ENCODE measurements at places on chromosomes 2 and 18.

GRCh38 chr18:5620289-5620688 is 76.5 kb upstream of the EPB41L3 start:
- no peak for DNase-seq

DNA sequence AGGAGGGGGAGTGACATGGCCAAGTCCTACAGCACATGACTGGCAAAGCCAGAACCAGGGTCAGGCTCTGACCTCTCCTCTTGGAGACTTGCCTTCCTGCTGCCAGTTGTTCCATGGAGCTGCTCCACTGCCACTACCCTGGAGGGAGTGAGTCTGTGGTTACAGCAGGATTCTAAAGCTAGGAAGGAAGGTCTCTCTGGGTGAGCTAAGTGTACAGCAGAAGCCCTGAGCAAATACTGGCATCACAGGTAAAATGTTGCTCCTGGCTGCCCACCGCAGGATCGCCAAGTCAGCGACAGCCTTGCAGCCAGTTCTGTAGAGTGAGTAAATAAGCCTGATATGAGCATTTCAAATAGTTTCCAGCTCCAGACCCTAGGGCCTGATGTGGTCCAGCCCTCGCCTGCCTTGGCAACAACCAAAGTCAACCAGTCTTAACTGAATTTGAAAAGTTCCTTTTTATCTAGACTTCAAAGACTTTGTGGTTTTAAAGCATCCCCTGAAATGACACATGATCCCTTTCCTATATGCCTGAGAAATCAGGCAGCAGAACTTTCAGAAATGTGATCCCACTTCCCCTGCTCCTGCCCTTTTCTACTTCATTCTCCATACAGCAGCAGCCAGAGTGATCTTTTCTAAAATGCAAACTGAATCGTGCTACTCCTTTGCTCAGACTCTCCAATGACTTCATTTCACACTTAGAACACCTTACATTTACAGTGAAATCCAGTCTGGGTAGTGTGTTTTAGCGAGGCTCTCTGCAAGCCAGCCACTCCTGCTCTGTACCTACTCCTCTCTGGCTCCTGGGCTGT is 114.3 kb downstream of the MGAT5 start:
- DNase-seq, result peak; percentile 33

DNA sequence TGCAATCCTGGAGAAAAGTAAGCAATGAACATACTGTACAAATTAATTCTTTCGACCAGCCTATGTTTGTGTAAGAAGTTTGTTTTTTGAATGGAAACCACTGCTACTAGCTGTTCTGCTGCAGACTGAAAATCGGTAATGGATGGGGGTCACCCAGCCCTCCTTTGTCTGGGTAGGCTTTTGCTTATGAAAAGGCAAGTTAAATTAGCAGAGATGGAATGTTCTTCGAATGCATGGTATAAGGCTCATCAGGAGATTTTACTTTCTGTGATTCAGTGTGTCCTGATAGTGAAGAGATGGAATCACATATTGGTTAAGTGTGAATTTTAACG is 53.8 kb downstream of the EEF1B2 start:
- no peak for DNase-seq

DNA sequence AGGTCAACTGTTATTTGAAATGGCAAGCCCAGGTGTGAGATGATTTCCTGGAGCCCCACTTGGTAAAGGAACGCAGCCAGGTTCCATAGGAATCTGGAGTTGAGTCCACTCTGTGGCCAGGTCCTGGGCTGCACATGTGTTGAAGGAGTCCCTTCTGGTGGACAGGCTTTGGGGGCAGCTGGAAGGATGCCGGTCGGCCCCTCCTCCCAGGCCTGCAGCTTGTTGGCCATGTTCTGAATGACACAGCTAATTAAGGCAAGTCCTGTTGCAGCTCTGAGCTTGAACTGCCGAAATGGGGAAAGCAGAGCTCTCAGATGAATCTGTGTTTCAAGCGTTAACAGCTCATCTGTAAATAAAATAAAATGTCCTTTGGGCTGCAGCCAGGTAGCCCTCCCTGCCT is 23.8 kb downstream of the EN1 start:
- DNase-seq, result no peak

GRCh38 chr18:22988208-22988607 is 55.1 kb downstream of the RBBP8 start:
- no peak for DNase-seq

GRCh38 chr18:1968801-1969498 is 602.4 kb downstream of the METTL4 start:
- no peak for DNase-seq

DNA sequence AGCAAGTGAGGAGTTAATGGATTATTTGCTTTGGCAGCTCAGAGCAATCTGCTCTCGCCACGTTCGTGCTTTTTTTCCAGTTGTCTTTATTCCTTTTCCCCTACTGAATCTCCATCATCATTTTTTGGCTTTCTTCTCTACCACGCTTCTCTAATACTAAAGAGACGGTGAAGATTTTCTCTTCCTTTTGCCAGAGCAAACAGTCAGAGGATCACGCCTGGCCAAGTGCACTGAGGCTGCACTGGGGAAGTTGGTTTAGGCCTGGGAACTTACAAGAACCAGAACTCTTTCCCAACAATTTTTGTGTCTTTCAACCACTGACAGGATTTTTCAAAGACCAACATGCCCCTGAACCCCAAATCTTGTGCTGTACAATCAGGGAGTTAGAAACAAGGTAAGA is 172.3 kb downstream of the PID1 start:
- no peak for DNase-seq

DNA sequence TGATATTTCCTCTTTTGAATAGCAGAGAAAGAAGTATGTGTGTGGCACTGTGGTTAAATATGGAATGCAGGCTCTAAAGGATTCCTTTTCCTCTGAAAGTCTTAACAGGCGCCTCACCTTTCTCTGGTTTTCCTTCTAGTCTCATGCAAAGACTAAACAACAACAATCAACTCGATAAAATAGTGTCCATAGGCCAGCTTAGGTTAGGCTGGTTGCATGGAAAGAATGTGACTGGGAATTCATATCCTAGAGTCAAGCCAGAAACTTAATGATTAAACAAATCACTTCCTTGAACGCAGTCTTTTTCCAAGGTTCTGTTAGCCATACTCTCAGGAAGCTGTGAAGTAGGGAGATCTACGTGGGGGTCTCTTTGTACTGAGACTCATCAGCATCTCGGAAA is 800.8 kb upstream of the ID2 start:
- DNase-seq, result no peak

GRCh38 chr2:145399131-145399530 is 879.2 kb upstream of the ZEB2 start:
- no peak for DNase-seq

DNA sequence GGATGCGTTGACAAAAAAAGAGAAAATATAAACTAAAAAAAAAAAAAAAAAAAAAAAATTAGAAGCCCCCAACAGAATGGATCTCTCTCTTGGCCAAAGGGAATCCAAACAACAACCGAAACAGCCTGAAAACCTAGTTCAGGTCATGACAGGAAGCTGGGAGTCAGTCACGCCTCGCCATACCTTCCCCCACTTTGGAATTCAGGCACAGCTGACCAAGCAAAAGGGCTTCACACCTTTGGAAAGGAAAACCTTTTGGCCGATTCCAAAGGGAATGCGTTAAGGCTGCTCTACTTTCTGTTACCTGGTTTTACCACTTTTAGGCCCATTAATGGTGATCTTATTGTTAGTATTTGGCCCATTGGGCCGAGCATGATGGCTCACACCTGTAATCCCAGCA is 17.9 kb upstream of the RMC1 start:
- DNase-seq, result no peak

DNA sequence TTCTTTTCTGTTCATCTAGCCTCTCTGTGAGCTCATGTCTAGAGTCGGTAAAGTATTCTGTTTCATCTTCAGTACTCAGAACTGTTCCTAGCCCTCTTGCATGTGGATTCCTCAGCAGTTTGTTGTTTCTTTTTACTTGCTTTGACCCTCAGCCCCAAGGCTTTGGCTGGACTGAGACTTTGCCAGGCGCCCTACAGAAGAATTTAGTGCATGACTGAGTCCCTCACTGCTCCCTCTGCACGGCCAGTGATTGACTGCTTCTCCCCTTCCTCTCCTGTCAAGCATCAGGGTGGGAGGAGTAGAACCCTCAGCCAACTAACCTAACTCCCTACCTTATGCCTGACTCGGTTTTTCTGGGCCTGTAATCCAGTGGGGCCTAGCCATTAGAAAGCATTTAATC is 109.8 kb downstream of the ESCO1 start:
- no peak for DNase-seq

DNA sequence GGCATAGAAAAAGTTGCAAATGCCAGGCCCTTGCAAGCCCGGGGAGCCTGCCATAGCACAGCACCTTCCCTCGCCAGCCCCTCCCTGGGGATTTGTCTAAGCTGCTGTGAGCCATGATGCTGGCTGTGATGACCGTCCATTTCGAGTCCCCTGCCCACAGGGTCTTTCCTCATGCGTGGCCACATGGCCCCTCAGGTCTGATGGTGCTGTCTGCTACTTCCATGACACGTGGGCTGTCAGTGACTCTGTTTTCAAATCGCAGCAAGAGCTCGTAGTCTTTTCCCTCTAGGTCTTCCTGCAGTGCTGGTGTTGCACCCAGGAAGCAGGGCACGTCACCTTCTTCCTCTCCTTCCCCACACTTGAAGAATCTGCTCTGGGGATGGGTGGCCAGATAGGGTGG is 15.5 kb upstream of the GNAL start:
- DNase-seq, result no peak

DNA sequence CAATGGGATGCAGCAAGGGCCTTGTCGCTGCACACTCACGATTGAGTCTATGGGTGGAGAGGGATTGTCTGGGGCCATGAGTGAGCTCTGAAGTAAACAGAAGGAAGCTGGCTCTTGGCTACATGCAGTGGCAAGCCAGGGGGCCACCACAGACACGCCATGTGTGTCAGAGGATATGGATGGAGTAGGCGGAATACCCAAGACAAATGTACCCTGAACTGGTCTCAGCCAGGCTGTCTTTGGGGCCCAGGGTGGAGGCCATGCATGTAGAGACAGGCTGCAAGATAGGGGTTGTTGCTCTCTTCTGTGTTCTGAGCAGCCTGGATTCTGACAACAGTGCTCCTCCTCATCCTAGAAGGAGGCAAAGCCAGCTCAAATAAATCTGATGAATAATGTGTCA is 24.0 kb upstream of the ITGA6 start:
- no peak for DNase-seq

DNA sequence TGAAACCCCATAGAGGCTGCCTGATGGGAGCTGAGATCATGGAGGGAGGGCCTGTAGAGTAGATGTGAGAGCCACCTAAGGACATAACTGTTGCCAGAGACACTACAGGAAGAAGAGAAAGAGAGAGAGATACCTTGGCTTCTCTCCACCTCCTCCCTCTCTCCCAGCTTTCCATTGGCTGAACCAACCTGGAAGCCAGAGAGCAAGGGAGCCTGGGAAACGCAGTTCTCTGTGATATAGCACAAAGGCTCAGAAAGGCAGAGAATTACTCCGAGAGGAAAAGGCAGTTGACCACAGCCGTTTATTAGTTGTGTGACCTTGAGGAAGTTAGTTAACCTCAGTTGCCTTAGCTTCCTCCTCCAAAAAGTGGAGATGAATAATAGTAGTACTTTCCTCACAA is 37.7 kb upstream of the MAT2A start:
- peak; percentile 62 for DNase-seq

DNA sequence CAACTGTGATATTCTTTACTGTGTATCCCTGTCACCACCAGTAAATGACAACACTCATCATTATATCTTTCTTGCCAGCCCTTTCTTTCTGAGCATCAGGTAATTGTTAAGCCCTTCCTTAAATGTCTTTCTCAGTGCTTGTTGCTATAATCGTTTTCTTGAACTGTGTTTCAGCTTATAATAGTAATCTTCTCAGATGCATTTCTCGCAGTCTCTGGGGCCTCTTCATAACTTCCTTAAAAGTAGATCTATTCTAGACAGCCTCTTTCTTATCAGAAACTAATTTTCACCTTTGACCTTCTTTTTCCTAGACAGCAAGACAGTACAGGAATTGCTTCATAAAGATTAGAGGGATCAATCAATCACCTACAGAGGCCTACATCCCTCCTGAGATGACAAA is 648.1 kb downstream of the CPS1 start:
- no peak for DNase-seq

GRCh38 chr2:144456680-144457079 is 63.2 kb downstream of the ZEB2 start:
- peak; percentile 90 for DNase-seq

DNA sequence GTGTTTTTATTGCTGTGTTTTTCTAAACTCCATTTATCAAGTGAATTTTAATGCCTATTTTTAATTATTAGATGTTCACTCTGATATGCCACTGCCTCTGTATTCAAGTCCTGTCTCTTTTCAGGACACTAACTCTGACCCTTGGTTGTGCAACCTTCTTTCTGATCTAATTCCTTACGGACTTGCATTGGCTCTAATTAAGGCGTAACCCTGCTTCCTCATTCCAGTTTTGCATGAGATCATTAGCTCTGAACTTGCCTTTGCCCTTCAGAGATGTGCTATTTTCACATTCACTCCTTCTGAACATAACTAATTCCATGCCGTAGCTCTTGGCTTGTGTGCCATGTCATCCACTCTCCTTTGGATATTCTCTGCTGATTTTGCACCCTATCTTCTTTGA is 162.5 kb upstream of the TMEFF2 start:
- DNase-seq, result no peak

- no peak for DNase-seq
These were observed 88.2 kb downstream of the ACKR3 start for GRCh38 chr2:236657801-236658200.

- DNase-seq, result no peak
These were observed 80.7 kb upstream of the ITGA4 start for GRCh38 chr2:181376442-181376841.

DNA sequence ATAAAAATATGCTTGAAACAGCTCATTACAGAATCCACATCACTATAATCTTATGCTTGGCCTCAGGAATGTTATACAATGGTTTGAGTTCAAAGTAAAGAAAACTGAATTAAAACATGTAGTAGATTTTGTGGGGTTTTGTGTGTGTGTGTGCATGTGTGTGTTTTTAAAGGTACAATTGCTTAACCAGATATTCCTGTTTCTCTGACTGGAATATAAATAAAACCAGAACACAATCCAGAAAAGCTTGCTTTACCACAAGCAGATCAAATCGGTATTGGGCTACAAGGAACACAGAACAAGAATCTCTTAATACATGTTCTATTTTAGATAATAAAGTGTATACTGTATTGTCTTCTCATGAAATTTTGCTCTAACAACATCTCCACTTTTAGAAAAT is 110.0 kb downstream of the TMEM247 start:
- no peak for DNase-seq

GRCh38 chr2:236452238-236452637 is 117.4 kb upstream of the ACKR3 start:
- DNase-seq, result no peak

GRCh38 chr2:181380581-181380980 is 76.6 kb upstream of the ITGA4 start:
- no peak for DNase-seq

Data from ELR (cell line).